A549 treated with RU486 at 1 μM for 4 hours (cell line): ENCODE measurements at places on chromosomes 4 and X. TPM values are rescaled to one million over a fixed set of nuclear protein-coding genes. Genes with fewer than 3 reads are reported as not detected.

The EVC gene
- total RNA-seq: 8.5 to 13.4 TPM (median 11.6 TPM) in 5 replicates

The PRR32 gene
- not detected in 5 replicates for total RNA-seq

The HEPH gene
- total RNA-seq: not detected in 5 replicates

The OPN1MW2 gene
- total RNA-seq: not detected in 5 replicates

The GRIA2 gene
- not detected in 5 replicates for total RNA-seq

The ENPEP gene
- total RNA-seq: 0.07 to 0.35 TPM (median 0.17 TPM) in 5 replicates

The ATP7A gene
- total RNA-seq: 1.7 to 3.5 TPM (median 3.4 TPM) in 5 replicates

The RNF150 gene
- 0.19 to 0.57 TPM (median 0.36 TPM) in 5 replicates for total RNA-seq

The NEUROG2 gene
- 0.06 TPM in 1 of 5 replicates, not detected in the others for total RNA-seq

The CFAP99 gene
- 0.07 to 0.22 TPM (median 0.15 TPM) in 4 of 5 replicates, not detected in the other for total RNA-seq

The BEX1 gene
- not detected in 5 replicates for total RNA-seq

The AGA gene
- total RNA-seq: 17.3 to 25.8 TPM (median 18.9 TPM) in 5 replicates

The SUPT20HL1 gene
- not detected in 5 replicates for total RNA-seq

The MAGEA4 gene
- not detected in 5 replicates for total RNA-seq

The IL9R gene
- 0.10 to 0.21 TPM (median 0.16 TPM) in 4 of 5 replicates, not detected in the other for total RNA-seq

The MAGEB3 gene
- not detected in 5 replicates for total RNA-seq

The UGT8 gene
- 0.13 to 0.25 TPM (median 0.17 TPM) in 5 replicates for total RNA-seq

The SLC2A9 gene
- total RNA-seq: 0.21 to 1.00 TPM (median 0.39 TPM) in 5 replicates

The RAB39B gene
- total RNA-seq: 0.62 to 0.94 TPM (median 0.64 TPM) in 5 replicates

The PCYT1B gene
- total RNA-seq: not detected in 5 replicates

The SCARB2 gene
- 42.9 to 53.8 TPM (median 52.3 TPM) in 5 replicates for total RNA-seq

The MAOB gene
- 0.09 to 0.34 TPM (median 0.16 TPM) in 5 replicates for total RNA-seq

The REELD1 gene
- not detected in 5 replicates for total RNA-seq

The AADAT gene
- 7.7 to 10.2 TPM (median 8.1 TPM) in 5 replicates for total RNA-seq

The TLR8 gene
- total RNA-seq: not detected in 5 replicates

The PROM1 gene
- 0.08 to 0.34 TPM (median 0.32 TPM) in 3 of 5 replicates, not detected in the others for total RNA-seq

The TAF7L gene
- 0.06 to 0.24 TPM (median 0.22 TPM) in 3 of 5 replicates, not detected in the others for total RNA-seq

The PDGFC gene
- total RNA-seq: 2.5 to 5.1 TPM (median 2.9 TPM) in 5 replicates

The TSPAN6 gene
- 22.4 to 45.6 TPM (median 40.9 TPM) in 5 replicates for total RNA-seq

The HSD17B10 gene
- total RNA-seq: 166 to 206 TPM (median 185 TPM) in 5 replicates

The TLR1 gene
- total RNA-seq: 0.29 to 0.67 TPM (median 0.57 TPM) in 5 replicates

The DRD5 gene
- not detected in 5 replicates for total RNA-seq

The RTL9 gene
- 0.03 to 0.08 TPM (median 0.06 TPM) in 5 replicates for total RNA-seq

The SPANXN3 gene
- total RNA-seq: not detected in 5 replicates

The CDS1 gene
- total RNA-seq: 0.62 to 0.84 TPM (median 0.72 TPM) in 5 replicates

The GLRB gene
- total RNA-seq: 0.45 to 0.85 TPM (median 0.76 TPM) in 5 replicates

The CHRNA9 gene
- 1.2 to 1.8 TPM (median 1.7 TPM) in 5 replicates for total RNA-seq

The ARAF gene
- 43.1 to 63.6 TPM (median 56.2 TPM) in 5 replicates for total RNA-seq

The RNF128 gene
- total RNA-seq: 0.06 to 0.09 TPM (median 0.09 TPM) in 3 of 5 replicates, not detected in the others

The USP17L10 gene
- total RNA-seq: not detected in 5 replicates

The TMEM131L gene
- total RNA-seq: 4.1 to 6.2 TPM (median 5.3 TPM) in 5 replicates

The MAB21L2 gene
- not detected in 5 replicates for total RNA-seq

The MTMR8 gene
- total RNA-seq: 0.38 to 1.2 TPM (median 0.76 TPM) in 5 replicates

The S100P gene
- 27.5 to 78.2 TPM (median 64.1 TPM) in 5 replicates for total RNA-seq

The TEX13C gene
- 0.01 TPM in 1 of 5 replicates, not detected in the others for total RNA-seq

The MAGEA9B gene
- 0.11 TPM in 1 of 5 replicates, not detected in the others for total RNA-seq

The NXF2 gene
- not detected in 5 replicates for total RNA-seq

The LRCH2 gene
- 0.02 TPM in 1 of 5 replicates, not detected in the others for total RNA-seq

The ODAPH gene
- total RNA-seq: 0.28 TPM in 1 of 5 replicates, not detected in the others

The PHOX2B gene
- total RNA-seq: not detected in 5 replicates

The TMEM271 gene
- not detected in 5 replicates for total RNA-seq

The CT45A10 gene
- total RNA-seq: 0.13 to 0.56 TPM (median 0.33 TPM) in 3 of 5 replicates, not detected in the others

The ARAP2 gene
- total RNA-seq: 0.17 to 1.5 TPM (median 0.57 TPM) in 5 replicates

The JAKMIP1 gene
- not detected in 5 replicates for total RNA-seq

The WDR17 gene
- total RNA-seq: 0.86 to 2.0 TPM (median 1.4 TPM) in 5 replicates
